ENCODE measurements at places on chromosomes 12 and 14.
A peak's percentile ranks its signal among the peaks of the same experiment; 100 is the strongest.

- no peak for DNase-seq
Measured at GRCh38 chr14:71202881-71203280, 295.6 kb downstream of the PCNX1 start.

DNA sequence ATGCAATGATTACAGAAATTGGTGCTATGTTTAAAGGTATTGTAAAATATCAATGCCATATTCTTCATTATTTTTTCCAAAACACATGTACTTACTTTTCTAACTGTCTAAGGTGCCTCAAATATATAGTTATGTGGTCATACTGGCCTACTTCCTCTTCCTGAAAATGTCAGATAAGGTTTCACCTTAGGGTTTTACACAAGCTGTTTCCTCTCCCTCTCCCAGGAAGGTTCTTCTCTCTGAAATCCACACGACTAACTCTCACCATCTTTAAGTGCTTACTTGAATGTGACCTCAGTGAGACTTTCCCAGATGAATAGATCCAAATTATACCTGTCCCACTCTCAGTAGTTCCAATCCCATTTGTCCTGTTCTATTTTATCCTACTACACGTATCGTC lies 11.6 kb upstream of the CLEC4D start:
- DNase-seq: no peak

GRCh38 chr14:69354383-69355153 lies 43.5 kb downstream of the ERH start:
- DNase-seq: peak; percentile 24

DNA sequence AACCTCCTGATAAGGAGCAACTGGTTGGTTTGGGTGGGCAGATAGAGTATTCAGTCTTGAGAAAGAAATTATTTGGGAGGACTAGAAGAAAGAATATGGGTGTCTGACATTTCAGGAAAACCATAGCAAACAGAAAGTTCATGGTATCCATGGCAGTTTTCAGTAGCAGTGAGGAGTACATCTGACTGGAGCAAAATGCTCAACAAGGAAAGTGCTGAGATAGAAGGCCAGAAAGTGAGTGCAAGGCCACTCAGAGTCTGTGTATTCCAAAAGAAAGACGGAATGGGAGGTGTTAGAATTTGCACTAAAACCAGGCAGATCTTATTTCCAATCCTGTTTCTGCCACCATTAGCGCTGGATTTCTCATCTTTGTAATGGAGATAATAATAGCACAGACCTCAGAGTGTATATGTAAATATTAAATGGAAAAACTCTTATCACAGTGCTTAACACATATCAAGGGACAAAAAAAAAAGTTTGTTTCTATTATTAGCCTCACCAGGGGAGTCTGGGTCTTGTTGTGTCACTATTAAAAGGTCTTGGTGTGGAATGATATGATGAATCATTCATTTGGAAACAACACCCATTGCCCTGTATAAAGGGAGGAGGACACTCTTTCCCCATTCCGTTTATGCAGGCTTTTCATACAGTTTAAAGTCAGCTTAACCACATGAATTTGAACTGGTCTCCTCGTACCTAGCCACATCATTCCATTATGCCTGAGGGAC lies 349.8 kb downstream of the IPO8 start:
- DNase-seq: no peak

GRCh38 chr14:63659726-63660125 lies 18.1 kb upstream of the WDR89 start:
- no peak for DNase-seq

GRCh38 chr14:52051871-52052270 lies 17.0 kb downstream of the NID2 start:
- no peak for DNase-seq

GRCh38 chr12:53061404-53062010 lies 11.6 kb downstream of the TNS2 start:
- DNase-seq: no peak

DNA sequence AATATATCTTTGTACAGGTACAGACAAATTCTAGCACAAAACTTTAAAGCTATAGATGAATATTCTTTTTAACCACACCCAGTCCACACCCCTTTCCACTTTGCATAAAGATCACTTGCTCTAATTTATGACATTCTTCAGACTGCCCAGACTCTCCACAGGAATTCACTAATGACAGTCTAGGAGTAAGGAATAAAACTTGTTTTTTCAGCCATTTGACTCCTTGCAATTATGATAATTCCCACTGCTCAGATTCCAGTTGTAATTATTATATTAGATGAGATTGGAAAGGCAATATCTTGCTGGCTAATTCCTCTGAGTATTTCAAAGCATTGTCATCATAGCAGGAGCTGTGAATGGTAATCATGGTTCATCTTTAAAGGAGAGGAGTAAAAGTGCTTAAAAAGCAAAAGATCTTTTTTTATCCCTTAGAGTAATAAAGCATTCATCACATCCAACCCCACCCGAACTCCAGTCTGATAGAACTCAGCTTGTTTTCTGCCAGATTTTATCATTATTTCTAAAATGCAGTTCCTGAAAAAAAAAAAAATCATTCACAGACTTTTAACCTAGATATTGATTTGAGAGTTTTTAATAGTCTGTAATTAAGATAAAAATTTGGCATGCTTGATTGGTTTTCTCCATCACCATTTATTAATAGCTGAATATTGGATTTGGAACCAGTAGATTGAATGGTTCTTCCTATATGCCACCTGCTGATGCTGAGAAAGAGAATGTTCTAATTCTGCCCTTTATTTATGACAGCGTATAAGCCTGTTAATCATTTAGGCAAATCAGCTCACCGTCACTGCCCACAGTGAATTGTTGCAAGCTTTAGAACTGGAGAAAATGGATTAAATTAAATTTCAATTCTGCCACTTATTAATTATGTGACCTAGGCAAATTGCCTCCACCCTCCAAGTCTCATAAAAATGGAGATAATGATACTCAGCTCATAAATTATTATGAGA lies 93.9 kb upstream of the RASSF8 start:
- no peak for DNase-seq

GRCh38 chr12:92695056-92695455 lies 7.7 kb upstream of the PLEKHG7 start:
- DNase-seq: no peak

GRCh38 chr12:121783766-121784165 lies 9.7 kb downstream of the RHOF start:
- DNase-seq: no peak

- no peak for DNase-seq
Measured at GRCh38 chr14:24253936-24254335, 9.0 kb downstream of the TGM1 start.

- no peak for DNase-seq
Measured at GRCh38 chr14:21964180-21964579, 290.6 kb upstream of the OR4E1 start.

- no peak for DNase-seq
Measured at GRCh38 chr12:121452340-121452984, 52.5 kb downstream of the RNF34 start.

GRCh38 chr14:35932659-35933159 lies 106.6 kb downstream of the BRMS1L start:
- DNase-seq: peak; percentile 7

DNA sequence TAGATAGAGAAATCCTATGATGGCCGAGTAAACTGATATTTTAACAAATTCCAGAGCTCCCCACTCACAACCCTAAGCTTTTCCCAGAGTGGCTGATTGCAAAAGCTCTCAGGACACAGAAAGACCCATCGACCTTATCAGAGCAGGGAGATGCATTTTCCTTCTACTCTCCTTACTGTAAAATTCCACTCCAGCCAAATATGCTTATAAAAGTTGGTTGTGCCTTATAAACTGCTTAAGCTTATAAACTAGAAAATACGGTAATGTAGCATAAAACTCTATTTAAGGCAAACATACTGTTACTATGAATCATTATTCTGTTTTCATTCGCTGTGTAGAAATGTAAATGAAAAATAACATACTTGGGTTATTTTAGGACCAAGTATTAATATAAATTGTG lies 41.6 kb upstream of the TRHDE start:
- no peak for DNase-seq

Data from stimulated activated CD8-positive, alpha-beta memory T cell treated with anti-CD3 and anti-CD28 coated beads, Interleukin-7, amount 100 ng/mL, for 4 hours (primary cell).